Activated naive CD4-positive, alpha-beta T cell treated with anti-CD3 and anti-CD28 coated beads for 36 hours (primary cell): ENCODE measurements at places on chromosomes 6 and 20.

- DNase-seq: no peak
- no peak overlapping the region for H3K27ac ChIP-seq
- no peaks in the 10 kb centered on the region for H3K27me3 ChIP-seq
- H3K4me3 ChIP-seq: no peak overlapping the region
- H3K36me3 ChIP-seq: peaks cover 37% of the 10 kb centered on the region
These were observed 17.0 kb downstream of the GSS start for GRCh38 chr20:34938466-34939163.

- no peaks in the 10 kb centered on the region for H3K27me3 ChIP-seq
- no peak for DNase-seq
- no peaks in the 10 kb centered on the region for H3K36me3 ChIP-seq
- H3K4me1 ChIP-seq: peaks cover 17% of the 10 kb centered on the region
These were observed 63.5 kb upstream of the ZMYND8 start for GRCh38 chr20:47419953-47420514.

DNA sequence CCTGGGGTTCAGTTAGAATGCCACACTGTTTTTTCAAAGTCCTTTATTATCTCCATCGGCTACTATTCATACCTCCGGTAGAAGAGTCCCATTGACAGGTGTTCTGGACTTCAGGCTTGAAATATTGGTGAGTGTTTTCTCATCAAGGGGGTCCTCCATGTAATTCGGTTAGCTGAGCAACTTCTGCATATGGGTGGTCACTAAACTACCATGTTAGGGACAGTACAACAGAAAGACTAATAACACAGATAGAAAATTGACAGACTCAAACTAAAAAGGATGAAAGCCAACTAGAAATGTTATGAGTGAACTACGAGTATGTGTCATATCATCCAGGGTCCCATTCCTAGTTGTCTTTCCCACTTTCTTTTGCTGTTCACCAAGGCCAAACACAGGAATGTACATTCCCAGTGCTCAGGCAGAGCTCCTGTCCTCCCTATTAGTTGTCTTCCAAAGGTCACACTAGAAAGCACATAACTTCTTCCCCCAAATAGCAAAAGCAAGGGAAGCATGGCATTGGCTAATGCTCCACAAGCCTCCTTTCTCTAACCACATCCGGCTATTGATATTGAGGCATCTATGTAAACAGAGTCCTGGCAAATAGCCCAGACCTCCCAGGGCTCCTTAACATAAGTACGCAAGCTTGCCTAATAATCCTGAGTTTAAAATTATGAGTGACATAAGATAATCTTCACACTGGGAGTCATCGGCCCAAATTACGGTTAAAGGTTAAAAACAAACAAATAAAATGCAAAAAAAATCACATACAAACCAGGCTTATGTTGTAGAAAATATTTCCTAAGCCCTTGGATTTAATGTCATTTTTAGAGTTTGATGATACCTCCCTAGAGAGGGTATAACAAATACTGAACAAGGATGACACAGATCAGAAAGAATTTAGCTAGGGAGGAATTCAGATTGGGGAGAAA, 13.2 kb downstream of the CCN2 start:
- no peaks in the 10 kb centered on the region for H3K36me3 ChIP-seq
- H3K27ac ChIP-seq: no peak overlapping the region
- no peak for DNase-seq
- H3K4me1 ChIP-seq: no peaks in the 10 kb centered on the region
- H3K27me3 ChIP-seq: peaks cover 7% of the 10 kb centered on the region
- no peak overlapping the region for H3K4me3 ChIP-seq

DNA sequence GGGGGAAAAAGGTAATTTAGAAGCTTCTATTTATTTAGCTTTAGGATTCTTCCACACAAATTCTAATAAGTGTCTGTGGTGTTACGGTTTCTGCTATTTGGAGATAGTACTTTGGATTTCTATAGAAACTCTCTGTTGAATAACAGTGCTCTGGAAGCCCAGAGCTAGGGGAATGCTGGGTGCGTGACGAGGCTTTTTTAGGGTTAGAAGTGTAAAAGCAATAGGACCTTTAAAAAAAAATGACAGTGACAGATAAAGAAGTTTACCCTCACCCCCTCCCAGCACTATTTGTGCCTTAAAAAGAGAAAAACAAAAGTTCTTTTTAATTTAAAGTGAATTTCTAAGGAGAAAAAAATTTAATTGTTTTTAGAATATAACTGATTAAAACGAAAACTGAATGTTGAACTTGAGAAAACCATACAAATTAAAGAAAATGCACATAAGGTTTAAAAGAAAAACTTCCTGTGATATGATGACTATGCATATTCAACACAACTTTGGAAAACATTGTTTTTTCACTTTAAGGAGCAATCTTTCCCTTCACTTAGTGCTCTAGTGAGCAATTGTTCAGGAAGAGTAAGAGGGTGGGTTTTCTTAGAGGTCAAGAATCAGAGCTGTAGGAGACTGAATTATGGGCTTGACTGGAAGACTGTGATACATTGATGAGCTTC, 89.6 kb upstream of the RIPOR2 start:
- no peak for DNase-seq
- peak overlapping the region; percentile 65 for H3K4me3 ChIP-seq
- no peaks in the 10 kb centered on the region for H3K27me3 ChIP-seq
- H3K27ac ChIP-seq: peak overlapping the region; percentile 90
- H3K36me3 ChIP-seq: peaks cover 6% of the 10 kb centered on the region

DNA sequence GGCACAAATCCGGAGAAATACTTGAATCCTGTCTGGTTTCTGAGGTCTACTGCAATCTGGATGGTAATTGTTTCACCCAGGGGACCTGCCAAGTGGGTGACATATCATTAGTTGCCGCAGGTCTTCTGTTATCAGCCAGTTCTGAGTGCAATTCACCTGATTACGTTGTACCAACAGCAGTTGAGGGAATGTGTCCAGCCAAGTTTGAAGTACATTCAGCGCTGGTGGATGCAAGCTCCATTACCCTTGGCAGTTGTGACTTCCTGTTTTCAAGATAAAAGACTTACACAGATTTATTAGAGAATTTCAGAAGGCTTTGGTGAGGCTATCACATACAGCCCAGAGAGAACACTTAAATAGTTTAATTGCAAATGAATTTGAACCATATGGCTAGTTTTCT, 42.8 kb downstream of the FNDC1 start:
- no peak for DNase-seq
- no peak overlapping the region for H3K4me3 ChIP-seq
- H3K27me3 ChIP-seq: no peaks in the 10 kb centered on the region
- no peak overlapping the region for H3K27ac ChIP-seq
- H3K36me3 ChIP-seq: no peaks in the 10 kb centered on the region
- H3K4me1 ChIP-seq: no peaks in the 10 kb centered on the region

GRCh38 chr6:39808964-39809363, 16.8 kb downstream of the DAAM2 start:
- no peaks in the 10 kb centered on the region for H3K36me3 ChIP-seq
- no peak for DNase-seq
- peaks cover 2% of the 10 kb centered on the region for H3K27me3 ChIP-seq
- no peak overlapping the region for H3K4me3 ChIP-seq

- no peak for DNase-seq
- no peaks in the 10 kb centered on the region for H3K27me3 ChIP-seq
- H3K27ac ChIP-seq: no peak overlapping the region
- H3K4me1 ChIP-seq: no peaks in the 10 kb centered on the region
- no peak overlapping the region for H3K4me3 ChIP-seq
- H3K36me3 ChIP-seq: no peaks in the 10 kb centered on the region
These were observed 18.1 kb upstream of the BPIFA3 start for GRCh38 chr20:33199026-33199425.

DNA sequence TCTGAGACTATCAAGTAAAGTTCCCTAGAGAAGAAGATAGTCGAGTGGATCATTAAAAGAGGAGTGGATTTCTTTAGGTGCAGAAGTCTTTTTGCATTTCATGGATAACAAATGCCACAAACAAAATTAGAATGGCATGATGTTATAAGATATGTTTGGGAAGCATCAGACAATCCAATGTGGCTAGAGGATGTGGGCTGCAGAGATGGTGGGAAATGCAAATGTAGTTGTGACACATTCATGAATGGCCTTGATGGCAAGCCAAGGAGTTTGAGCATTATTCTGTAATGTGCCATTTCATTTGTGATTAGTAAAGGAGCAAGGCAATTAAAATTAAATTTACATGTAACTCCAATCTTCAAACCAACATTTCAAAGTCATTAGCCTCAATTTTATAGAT, 211.9 kb downstream of the CENPW start:
- H3K36me3 ChIP-seq: no peaks in the 10 kb centered on the region
- DNase-seq: no peak
- H3K4me1 ChIP-seq: no peaks in the 10 kb centered on the region
- H3K4me3 ChIP-seq: no peak overlapping the region
- H3K27me3 ChIP-seq: no peaks in the 10 kb centered on the region
- no peak overlapping the region for H3K27ac ChIP-seq

DNA sequence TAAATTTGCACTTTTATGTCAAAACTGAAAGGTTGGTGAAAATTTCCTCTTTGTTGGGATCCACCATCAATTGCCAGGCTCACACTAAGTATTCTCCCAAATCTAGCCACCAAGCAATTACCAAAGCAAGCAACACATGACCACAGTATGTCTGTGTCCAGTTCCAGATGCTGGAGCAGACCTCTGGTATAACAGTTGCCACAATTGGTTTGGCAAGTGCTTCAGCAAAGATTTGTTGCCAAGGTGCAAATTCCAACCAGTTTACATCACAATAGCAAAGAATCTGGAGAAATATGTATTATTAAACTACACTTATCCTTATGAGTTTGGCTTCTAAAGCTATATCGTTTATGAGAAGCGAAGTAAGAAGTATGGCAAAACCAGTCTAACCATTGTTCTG, 6.4 kb downstream of the GTF2H5 start:
- no peak overlapping the region for H3K27ac ChIP-seq
- H3K4me1 ChIP-seq: peaks cover 14% of the 10 kb centered on the region
- no peak for DNase-seq
- H3K4me3 ChIP-seq: no peak overlapping the region

- H3K36me3 ChIP-seq: peaks cover 15% of the 10 kb centered on the region
- H3K27ac ChIP-seq: peak overlapping the region; percentile 19
- peaks cover 4% of the 10 kb centered on the region for H3K4me1 ChIP-seq
- H3K27me3 ChIP-seq: no peaks in the 10 kb centered on the region
These were observed 56.6 kb downstream of the PCMT1 start for GRCh38 chr6:149806127-149806526.

DNA sequence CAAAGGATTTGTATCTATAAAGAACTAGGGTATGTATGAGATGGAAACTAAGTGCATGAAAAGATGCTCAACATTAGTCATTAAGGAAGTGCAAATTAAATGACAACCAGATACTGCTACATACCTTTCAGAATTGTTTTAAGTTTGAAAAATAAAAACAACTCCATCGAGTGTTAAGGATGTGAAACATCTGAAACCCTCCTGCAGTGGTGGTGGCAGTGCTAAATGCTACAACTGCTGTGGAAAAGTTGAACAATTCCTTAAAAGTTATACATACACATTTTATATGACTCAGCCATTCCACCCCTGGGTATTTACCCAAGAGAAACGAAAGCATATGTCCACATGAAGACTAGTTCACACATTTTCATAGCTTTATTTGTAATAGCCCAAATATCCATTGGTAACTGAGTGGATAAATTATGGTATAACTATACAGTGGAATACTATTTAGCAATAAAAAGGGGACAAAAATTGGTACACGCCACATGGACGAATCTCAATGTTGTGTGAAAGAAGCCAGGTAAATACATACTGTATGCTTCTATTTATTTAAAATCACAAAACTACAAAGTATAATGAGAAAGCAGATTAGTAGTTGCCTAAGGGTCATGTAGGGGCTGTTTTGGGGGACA, 10.6 kb downstream of the ARMH2 start:
- peak; percentile 27 for DNase-seq
- no peaks in the 10 kb centered on the region for H3K27me3 ChIP-seq
- peaks cover 27% of the 10 kb centered on the region for H3K4me1 ChIP-seq
- H3K36me3 ChIP-seq: peaks cover 49% of the 10 kb centered on the region

GRCh38 chr6:35258336-35258735, 1.2 kb upstream of the ZNF76 start:
- H3K27ac ChIP-seq: no peak overlapping the region
- no peaks in the 10 kb centered on the region for H3K27me3 ChIP-seq
- H3K36me3 ChIP-seq: no peaks in the 10 kb centered on the region
- peak overlapping the region; percentile 96 for H3K4me3 ChIP-seq

DNA sequence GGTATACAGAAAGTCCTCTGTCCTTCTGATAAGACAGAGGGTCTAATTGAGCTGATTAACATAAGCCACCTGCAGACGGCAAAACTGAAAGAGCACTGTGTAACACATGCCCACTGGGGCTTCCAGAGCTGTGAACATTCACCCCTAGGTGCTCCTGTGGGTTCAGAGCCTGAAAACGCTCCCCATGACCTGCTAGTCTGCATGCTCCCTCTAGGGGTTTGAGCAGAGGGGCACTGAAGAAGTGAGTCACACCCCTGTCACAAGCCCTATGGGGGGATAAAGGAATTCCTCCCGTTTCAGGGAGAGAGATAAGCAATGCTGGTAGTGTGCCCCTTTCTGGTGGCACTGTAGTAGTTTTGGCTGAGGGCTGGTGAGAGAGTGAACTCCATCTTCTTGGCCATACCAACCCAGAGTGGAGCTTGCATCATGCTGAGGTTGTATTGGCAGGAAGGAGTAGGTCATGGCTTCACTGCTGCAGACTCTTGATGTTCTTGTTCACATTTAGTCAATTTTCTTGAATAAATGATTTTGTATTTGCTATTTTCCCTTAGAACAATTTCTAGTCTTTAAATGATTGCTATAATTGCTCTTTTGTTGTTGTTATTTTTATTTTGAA, 637.5 kb upstream of the MAN1A1 start:
- no peak for DNase-seq
- H3K27me3 ChIP-seq: peaks cover 3% of the 10 kb centered on the region
- no peaks in the 10 kb centered on the region for H3K4me1 ChIP-seq
- H3K4me3 ChIP-seq: no peak overlapping the region

GRCh38 chr20:59835448-59836395, 97.7 kb downstream of the SYCP2 start:
- no peaks in the 10 kb centered on the region for H3K36me3 ChIP-seq
- peaks cover 33% of the 10 kb centered on the region for H3K27me3 ChIP-seq
- no peak overlapping the region for H3K27ac ChIP-seq
- H3K4me3 ChIP-seq: no peak overlapping the region

GRCh38 chr20:39029364-39029763, 67.2 kb downstream of the DHX35 start:
- H3K27me3 ChIP-seq: no peaks in the 10 kb centered on the region
- H3K36me3 ChIP-seq: peaks cover 12% of the 10 kb centered on the region
- no peak overlapping the region for H3K27ac ChIP-seq
- H3K4me1 ChIP-seq: peaks cover 4% of the 10 kb centered on the region
- no peak overlapping the region for H3K4me3 ChIP-seq

DNA sequence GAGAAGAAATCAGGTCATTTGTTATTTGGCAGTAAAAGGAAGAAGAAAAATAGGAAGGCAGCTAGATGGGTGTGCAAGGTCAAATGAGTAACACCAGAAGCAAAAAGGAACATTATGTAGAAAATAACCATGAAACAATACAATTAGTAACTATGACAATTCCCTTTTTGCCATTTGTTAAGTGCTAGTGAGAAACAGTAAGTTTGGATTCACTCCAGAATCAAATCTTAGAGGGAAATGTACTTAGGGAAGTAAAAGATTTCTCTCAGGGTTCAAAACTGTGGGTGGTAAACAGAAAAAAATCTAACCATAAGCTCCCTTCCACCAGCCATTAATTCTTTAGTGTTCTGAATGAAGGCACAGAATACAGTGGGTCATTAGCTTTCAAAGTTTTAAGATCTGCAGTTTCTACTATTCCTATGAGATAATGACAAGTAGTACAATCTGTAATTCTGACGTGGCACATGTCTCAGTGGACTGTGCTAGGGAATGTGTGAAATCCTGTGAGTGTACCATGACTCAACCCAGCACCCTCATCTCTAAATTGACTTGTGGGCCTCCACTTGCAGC, 17.1 kb downstream of the REPS1 start:
- H3K36me3 ChIP-seq: no peaks in the 10 kb centered on the region
- H3K4me1 ChIP-seq: peaks cover 69% of the 10 kb centered on the region

GRCh38 chr6:115969930-115970273, 90.8 kb downstream of the FRK start:
- no peak overlapping the region for H3K4me3 ChIP-seq
- H3K27ac ChIP-seq: no peak overlapping the region
- no peaks in the 10 kb centered on the region for H3K27me3 ChIP-seq
- DNase-seq: no peak
